ENCODE measurements at places on chromosomes 4 and X.

DNA sequence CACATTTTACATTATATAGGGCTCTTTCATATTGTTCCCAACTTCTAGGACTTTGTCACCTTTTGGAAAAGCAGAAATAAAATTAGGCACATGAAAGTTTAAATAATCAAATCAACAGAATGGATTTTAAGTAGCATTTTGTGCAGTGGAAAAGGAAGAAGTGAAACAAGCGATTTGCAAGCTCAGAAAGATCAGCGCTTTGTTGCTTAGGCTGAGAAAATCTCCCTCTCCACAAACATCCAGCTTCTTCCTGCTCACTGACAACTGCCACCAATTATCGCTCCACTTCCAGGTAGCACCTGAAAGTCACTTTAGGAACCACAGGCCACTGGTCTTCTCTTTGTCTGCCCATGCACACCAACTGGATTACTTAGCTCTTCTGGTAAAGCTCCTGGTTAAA is 2.0 kb upstream of the PDK3 start:
- no peak for DNase-seq

DNA sequence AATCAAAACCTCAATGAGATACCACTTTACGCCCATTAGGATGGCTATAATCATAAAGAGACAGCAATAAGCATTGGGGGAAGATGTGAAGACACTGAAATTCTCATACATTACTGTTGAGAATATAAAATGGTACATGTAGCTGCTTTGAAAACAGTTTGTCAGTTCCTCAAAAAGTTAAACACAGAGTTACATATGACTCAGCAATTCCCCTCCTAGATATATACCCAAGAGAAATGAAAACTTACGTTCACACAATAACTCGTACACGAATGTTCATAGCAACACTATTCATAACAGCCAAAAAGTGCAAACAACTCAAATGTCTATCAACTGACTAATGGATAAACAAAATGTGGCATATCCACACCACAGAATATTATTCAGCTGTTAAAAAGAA is 36.6 kb downstream of the PHF8 start:
- no peak for DNase-seq

DNA sequence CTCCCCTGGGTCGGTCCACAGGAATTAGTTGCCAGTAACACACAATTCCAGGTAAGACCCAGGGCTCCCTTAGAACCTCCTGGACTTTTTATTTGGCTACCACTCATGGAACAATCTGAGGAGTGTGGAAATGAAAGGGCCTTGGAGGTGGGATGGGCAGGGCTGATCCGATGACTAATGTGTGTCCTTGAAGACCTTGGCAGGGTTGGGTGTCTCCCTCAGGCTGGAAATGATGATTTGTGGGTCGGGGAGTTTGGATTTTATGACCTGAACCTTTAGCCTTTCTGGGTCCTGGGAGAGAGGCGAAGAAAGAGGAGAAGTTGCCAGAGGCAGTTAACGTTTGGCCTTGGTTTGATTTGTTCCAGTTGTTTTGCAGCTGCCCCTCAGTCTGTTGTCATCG is 425.0 kb downstream of the MID1IP1 start:
- DNase-seq = no peak

DNA sequence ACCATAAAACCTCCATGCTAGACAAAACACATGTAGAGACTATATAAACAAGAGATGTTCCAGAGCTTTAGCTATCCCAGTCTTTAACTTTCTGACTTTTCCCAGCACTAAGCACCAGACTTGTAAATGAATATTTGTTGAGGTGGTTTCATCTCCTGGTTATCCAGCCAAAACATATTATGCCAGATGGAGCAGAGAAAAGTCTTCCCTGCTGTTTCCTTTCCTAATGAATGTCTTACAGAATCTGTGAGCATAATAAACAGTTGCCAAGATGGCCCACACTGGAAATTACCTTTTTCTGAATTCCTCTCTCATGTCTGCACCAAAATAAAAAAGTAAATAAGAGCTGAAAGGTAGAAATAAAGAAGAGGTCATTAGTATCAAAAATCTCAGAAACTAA is 159.2 kb downstream of the TECRL start:
- DNase-seq = no peak

GRCh38 chr4:21009956-21010355 is 309.7 kb downstream of the PACRGL start:
- DNase-seq = no peak

DNA sequence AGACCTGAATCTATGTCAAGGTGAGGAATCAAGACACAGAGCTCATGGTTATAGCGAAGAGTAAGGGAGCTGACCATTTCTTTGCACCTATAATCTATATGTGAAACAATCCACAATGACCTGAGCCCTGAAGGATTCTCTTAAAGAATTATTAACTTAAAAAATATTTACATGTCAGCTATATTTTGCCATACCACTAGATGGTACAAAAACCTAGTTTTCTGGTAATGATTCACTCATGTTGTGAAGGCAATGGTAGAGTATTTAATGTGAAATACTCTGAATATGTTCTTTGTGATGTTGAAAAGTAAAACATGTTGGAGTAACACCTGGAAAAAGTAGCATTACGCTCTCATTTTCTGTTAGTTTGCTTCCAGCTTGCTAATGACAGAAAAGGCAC is 40.0 kb downstream of the VGLL1 start:
- no peak for DNase-seq

DNA sequence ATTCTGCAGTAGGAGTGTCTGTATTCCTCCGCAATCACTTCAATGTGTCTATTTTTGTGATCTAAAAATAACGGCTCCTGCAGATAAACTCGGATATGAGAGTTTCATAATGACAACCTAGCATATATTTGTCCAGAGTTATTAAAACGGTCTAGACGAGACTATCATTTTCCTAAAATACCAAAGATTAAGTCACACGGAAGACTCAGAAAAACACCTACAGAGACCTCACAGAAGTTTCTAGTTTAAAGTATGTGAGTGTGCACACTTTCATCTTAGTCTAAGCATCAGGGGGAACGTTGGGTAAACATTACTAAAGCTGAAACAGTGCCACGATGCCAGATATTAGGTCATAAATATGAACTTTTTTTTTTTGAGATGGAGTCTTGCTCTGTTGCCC is 156.9 kb downstream of the AFAP1 start:
- no peak for DNase-seq

- DNase-seq = no peak
Observed at GRCh38 chr4:138113819-138114400, 128.2 kb downstream of the SLC7A11 start.

DNA sequence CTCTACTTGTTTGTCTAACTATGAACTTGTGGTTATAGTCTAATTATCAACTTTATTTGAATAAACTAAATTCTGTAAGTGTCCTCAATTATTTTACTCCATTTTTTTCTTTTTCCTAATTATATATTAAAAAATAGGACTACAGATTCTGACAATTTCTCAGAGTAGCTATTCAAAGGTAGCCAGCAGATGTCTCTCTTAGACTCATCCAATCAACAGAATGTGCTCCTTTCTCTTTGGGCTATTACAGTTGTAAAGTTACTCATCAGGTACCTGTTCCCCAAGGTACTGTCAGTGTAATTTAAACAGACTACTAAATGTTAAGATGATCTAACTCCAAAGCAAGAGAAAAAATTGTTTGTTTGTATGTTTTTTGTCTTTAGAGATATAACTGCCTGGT is 248.6 kb downstream of the PCDH18 start:
- DNase-seq = no peak

DNA sequence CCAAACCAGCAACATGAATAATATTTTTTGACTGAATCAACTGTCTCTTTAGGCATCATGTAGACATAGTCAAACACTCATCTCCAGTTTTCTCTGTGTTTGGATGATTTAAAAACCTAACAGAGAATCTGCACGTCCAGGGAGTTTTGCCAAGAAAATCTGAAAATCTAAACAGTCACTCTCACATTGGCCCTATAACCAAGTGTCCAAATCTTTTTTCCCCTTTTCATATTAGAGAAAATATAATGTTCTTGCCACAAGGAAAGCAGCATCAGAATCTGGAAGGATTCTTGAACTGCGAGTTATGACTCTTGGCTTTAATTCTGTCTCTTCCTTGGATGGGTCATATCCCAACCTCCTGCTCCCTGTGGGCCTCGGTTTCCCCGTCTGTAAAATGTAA is 8.8 kb upstream of the CHRDL1 start:
- no peak for DNase-seq

DNA sequence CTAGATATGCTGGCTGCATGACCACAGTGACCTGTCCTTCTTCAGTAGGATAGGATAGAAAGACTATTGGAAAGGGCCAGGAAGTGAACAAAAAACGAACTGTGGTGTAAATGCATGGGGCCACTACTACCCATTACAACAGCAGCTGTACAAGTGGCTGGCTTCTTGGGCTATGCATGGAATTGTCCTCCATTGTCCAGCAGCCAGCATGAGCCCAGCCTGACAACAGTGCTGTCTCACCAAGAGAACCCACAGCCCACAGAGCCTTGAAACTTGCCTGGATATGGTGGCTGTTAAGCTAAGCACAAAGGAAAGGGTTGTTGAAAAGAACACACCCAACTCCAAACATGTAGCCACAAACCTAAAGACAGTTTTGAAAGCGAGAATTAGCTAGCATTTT is 330.2 kb upstream of the F9 start:
- DNase-seq = no peak

DNA sequence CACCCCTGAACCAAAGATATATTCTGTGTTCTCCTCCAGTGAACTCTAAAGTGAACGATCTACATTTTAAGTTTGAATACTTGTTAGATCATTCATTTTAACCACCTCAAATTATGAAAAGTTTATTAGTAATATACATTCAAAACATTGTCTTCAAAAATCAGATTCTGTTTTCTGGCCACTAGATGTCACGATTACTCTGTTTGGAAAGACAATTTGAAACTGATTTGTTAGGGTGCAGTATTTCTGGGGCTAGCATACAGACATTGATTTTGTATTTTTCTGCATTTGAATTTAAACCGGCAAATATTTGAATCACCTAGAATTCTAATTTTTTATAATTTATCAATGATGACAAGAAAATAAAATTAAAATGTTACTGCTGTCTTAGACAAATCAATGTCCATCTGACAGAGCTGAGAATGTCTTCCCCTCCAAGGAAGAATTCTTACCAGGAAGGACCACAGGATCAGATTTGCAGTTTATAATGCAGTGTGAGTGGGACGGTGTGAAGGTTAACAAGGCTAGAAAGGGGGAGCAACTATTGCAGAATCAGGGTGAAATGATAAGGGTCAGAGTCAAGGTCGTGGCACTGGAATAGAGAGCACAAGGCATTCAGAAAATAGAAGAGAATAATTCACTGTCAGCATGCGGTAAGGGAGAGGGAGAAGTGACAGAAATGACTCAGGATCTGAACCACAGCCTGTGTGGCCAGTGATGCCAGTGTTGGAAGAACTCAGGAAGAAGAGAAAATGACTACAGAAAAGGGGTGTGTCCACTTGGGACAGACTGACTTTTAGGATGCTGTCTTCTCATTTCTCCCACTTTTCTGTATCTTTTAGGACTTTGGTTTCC is 91.6 kb downstream of the ANXA10 start:
- DNase-seq = no peak

DNA sequence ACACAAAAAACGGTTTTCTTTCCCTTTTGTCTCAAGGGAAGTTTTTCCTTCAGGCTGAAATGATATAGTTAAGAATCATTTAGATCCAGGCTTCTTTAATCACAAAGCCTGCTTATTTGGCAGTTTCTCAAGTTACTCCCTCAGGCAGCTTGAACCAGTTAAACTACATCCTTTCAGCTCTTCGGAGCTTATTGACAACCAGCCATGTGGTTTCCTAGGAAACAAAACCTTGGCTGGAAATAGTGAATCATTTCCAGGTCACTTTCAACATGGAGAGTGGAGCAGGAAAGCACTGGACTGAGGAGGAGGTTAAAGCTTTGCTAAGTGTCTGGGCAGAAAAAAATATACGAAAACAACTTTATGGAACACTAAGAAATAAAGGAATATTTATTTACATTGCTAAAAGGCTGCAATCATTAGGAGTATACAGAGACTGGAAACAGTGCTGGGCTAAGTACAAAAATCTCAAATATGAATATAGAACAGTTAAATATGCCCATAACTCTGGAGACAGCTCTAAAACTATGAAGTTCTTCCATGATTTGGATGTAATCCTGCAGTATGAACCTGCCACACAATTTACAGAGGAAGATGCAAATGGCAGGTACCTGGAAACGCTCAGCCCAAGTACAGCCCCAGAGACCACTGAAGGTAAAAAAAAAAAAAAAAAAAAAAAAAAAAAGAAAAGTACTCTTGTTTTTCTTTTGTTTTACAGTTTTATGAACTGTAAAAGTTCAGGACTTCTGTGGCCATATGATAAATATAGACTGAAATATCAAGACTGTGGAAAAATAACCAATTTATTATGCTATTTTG is 23.2 kb upstream of the AASDH start:
- DNase-seq = no peak

- no peak for DNase-seq
Observed at GRCh38 chr4:2074588-2074987, 15.5 kb downstream of the NAT8L start.

DNA sequence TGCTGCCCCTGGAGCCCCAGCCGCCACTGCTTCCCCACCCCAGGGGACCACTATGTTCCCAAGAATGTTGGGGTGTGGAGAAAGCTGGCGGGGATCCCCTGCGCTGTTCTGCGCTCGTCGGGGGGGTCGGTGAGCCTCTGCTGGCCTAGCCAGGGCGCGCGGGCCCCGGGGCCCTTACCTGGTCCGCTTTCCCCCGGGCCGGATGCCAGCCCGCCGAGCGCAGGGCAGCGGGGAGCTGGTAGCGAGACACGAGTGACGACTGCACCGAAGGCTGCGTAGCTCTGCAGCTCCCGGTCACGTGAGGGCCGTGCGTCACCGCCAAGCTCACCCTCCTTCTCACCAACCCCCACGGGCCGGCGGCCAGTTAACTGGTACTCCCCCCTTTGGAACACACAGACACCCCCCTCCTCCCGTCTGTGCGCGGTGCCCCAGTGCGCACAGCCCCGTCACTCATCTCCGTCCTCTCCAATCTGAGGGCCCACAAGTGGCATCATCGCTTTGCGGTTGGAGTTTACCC is at the start of gene BEX1:
Gene BEX1, minus strand, starts transcription at position 254 of the 517 bp plus-strand sequence. CDS start 897 bp downstream, outside the sequence.
- no peak for DNase-seq

DNA sequence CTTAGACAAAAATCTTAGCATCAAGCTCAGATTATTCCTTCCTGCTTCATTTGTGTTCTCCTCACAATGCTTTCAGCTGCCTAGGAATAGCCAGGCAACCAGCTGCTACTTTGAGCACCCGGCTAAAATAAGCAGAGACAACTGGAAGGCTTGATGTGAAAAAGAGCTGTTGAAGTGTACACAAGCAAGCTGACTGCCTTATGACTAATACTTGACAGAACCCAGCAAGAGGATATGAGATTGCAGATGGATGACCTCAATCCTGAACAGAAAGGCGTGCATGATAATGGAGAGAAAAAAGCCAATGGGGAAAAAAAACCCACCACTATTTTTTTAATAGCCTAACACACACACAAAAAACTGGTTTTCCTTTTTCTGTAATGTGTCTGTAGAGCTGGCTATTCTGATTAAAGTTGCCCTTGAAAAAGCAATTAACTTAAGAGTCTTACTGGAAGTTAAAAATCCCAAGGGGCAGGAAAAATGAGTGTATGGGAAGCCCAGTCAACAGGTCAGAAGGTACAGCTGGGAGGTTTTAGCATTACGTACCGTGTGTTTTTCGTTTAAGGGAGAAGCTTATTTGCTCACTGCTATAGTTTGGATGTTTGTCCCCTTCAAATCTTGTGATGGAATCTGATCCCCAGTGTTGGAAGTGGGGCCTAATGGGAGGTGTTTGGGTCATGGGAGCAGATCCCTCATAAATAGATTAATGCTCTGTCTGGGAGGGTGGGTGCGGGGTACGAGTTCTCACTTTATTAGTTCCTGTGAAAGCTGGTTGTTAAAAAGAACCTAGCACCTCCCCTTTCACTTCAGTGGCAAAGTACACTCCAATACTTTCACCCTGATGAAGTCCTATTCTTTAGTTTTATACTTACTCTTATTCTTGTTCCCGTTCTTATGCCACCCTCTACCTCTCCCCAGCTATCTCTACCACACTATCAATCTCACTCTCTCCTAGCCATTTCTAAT is 37.1 kb upstream of the HERC6 start:
- DNase-seq = no peak

Measured in stimulated activated CD4-positive, alpha-beta T cell treated with anti-CD3 and anti-CD28 coated beads, Interleukin-2, amount 100 ng/mL, for 4 hours (primary cell).